ENCODE measurements at places on chromosomes 3 and 15.

DNA sequence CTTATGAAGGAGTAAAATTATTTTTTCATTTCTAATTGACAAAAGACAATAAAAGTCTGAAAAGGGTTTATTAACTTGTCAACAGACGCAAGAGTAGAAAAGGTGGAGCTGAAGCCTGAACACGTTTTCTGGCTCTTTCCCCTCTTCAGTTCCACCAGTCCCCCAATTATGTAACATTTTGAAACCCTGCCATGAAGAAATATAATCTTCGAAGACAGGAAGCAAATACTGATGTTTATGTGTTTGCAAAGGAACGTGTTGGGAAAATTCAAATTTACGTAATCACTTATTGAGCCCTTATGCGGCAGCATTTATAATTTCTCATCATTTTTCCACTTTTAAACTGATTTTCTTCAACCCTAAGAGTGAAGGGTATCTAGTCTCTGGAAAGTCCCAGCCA, 767 bp downstream of the AP3S2 start:
- peak; percentile 41 for DNase-seq

GRCh38 chr3:152289708-152290107, 21.0 kb downstream of the MBNL1 start:
- DNase-seq, result no peak

- no peak for DNase-seq
These were observed 21.1 kb upstream of the SNRPN start for GRCh38 chr15:24933716-24934115.

- DNase-seq, result peak; percentile 10
These were observed 3.3 kb downstream of the RPL15 start for GRCh38 chr3:23920151-23920655.

- DNase-seq, result no peak
These were observed 12.8 kb downstream of the C15orf39 start for GRCh38 chr15:75214293-75215096.

GRCh38 chr3:57118254-57118653, 46.9 kb downstream of the IL17RD start:
- no peak for DNase-seq

DNA sequence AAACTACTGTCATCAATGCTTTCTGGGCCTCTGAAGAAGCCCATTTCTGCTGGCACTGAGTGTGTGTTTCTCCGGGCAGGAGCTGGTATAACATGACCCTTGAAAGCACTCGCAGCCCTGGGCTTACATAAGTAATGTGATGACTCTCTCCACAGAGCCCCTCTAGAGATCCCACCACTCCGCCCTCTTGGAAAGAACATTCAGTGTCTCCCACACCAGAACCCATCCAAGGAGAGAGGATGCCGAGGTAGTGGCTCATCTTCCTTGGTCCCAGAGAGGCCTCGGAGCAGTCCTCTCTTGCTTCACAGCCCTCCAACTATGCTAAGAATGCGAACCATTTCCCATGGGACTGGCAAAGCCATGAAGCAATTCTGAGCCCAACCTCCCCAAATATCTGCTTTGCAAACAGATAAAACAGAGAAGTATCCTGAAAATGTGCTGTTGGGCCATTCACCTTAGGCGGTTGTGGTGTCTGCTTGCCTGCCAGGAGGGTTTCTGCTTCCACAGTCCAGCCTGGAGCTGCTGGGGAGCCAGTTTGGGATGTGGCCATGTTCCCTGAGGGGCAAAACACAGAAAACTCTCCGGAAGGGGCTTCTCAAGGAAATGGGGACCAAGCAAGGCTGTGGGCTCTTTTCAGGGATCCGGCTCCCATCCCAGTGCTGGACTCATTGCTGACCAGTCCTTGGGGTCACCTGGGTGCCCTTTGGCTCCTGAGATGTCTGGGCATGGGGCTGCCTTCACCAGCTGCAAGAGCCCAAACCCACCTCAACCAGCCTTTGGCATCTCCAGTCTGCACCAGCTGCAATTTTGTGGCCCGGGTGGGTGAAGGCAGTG, 47.3 kb downstream of the AMOTL2 start:
- DNase-seq, result peak; percentile 97

DNA sequence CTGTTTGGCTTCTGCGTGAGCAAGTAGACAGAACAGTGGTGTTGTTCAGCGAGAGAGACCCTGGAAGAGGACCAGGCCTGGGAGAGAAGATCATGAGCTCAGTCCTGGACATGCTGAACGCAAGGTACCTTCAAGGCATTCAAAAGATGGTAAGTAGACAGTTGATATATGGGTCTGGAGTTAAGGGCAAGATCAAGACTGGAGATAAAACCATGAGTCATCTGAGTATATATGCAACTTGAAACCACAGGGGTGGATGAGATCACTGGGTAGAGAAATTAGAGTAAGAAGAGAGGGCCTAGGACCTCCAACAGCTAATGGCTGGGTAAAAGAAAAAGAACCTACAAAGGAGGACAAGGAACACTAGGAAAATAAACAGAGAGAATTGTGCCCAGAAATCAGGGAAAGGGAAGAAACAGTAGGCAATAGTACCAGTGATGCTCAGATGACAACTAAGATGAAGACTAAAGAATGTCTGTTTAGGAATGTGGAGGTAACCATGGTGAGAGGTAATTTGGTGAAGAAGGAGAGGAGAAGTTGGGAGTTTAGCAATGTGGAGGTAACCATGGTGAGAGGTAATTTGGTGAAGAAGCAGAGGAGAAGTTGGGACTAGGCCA, 343.2 kb upstream of the ADAMTS9 start:
- peak; percentile 64 for DNase-seq

GRCh38 chr15:95142531-95142930, 911.2 kb downstream of the MCTP2 start:
- DNase-seq, result no peak

- no peak for DNase-seq
These were observed 303.1 kb upstream of the CTDSPL start for GRCh38 chr3:37558580-37558979.

- no peak for DNase-seq
These were observed 696 bp upstream of the SNRK start for GRCh38 chr3:43285644-43286043.

All from adipocyte (in vitro differentiated cells).